HCEC 1CT (cell line): ENCODE measurements at places on chromosomes 3 and 15.

GRCh38 chr15:85722374-85723152 lies 72.2 kb downstream of the KLHL25 start:
- no peak for DNase-seq

- DNase-seq = no peak
Measured at GRCh38 chr15:31559786-31560185, 233.2 kb downstream of the KLF13 start.

DNA sequence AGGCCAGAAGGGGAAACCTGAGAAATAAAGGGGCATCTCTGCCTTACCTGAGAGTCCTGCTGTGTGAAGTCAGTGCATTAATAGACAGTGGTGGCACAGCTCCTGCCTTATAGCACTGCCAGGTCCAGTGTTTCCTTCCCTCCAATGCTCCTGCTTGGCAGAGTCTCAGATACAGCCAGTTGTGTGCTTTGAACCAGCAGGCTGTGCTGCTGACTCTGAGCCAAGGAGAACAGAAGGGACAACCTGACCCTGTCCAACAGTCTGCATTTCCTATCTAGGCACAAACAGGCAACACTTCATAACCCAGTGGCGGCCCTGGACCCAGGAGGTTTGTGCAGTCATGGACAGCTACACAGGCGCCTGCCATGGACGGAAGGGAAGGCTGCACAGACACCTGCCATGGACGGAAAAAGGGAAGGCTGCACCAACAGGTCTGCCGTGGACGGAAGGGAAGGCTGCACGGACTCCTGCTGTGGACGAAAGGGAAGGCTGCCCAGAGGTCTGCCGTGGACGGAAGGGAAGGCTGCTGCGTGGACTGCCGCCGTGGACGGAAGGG lies 33.9 kb upstream of the PLXNA1 start:
- no peak for DNase-seq

DNA sequence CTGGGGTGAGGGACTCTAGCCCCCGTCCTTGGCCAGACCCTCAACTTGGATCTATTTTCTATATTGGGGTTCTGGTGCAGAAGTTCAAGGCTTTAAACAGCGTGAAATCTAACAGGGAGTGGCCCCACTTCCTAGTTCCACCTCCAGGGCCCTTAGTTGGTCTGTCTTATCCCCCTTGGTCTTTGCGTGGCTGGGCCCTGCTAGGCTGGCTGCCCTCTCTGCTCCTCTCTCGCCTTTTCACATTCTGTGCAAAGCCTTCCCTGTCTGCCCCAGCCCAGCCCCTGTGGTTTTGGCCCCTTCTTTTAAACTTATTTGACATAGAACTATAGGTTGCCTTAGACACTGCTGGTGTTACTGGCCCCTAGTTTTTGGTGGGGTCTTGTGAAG lies 5.6 kb downstream of the PPCDC start:
- DNase-seq = no peak

- no peak for DNase-seq
Measured at GRCh38 chr3:64463981-64464380, 223.8 kb downstream of the ADAMTS9 start.

GRCh38 chr3:65262548-65262947 lies 574.7 kb upstream of the ADAMTS9 start:
- DNase-seq = no peak

GRCh38 chr3:16721494-16721893 lies 116.3 kb upstream of the DAZL start:
- no peak for DNase-seq

GRCh38 chr3:160876643-160877042 lies 120.6 kb downstream of the PPM1L start:
- no peak for DNase-seq

DNA sequence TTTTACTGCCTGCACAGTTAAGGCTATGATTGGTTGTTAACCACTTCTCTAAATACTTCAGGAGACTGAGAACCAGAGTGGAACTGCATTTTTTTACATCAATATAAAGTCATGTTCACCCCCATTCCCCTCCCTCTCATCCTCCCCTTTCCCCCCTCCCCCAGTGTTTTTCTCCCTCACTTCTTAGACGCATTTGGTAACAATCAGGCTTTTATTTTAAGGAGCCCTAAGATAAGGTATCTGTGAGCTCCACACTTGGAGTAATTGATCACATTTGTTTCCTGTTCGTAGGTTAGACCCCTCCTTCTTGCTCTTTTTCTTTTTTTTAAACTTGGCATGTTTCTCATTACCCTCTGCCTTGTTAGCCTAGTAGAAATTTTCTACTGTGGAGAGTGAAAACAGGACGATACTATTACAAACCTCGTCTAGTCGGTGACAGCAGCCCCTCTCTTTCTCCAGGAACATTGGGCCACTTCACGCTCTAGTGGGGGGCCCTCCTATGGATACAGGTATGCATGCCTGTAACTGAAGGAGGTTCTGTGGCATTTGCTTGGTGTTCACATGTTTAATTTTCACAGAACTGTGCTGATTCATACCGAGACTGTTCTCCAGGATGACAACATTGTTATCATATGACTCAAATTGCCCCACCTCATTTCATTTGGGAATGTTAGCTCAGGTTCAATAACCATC lies 314.4 kb downstream of the MECOM start:
- no peak for DNase-seq

GRCh38 chr15:70856884-70857561 lies 3.1 kb upstream of the LARP6 start:
- DNase-seq = peak; percentile 96

GRCh38 chr15:73442421-73442820 lies 543 bp upstream of the REC114 start:
- DNase-seq = no peak

- peak; percentile 54 for DNase-seq
Measured at GRCh38 chr3:4394048-4394447, 73.0 kb downstream of the SUMF1 start.

DNA sequence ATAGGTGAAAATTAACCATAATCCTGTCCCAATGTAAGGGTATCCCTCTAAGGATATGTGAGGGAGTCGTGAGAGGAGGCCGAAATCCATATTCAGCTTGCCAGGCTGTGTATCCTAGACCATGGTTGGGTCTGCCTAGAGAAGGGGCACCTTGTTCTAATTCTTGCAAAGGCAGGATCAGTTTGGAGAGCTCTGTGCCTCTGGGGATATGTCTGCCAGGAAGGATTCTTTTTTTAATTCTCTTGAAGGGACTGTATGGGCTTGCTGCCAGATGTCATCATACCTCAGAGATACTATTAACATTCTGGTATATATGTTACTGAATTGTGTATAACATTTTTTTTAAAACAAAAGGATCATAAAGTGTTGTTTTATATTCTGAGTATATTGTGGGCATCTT lies 2.4 kb downstream of the ATP1B3 start:
- peak; percentile 36 for DNase-seq

- no peak for DNase-seq
Measured at GRCh38 chr3:186466391-186466974, 77.7 kb downstream of the CRYGS start.

DNA sequence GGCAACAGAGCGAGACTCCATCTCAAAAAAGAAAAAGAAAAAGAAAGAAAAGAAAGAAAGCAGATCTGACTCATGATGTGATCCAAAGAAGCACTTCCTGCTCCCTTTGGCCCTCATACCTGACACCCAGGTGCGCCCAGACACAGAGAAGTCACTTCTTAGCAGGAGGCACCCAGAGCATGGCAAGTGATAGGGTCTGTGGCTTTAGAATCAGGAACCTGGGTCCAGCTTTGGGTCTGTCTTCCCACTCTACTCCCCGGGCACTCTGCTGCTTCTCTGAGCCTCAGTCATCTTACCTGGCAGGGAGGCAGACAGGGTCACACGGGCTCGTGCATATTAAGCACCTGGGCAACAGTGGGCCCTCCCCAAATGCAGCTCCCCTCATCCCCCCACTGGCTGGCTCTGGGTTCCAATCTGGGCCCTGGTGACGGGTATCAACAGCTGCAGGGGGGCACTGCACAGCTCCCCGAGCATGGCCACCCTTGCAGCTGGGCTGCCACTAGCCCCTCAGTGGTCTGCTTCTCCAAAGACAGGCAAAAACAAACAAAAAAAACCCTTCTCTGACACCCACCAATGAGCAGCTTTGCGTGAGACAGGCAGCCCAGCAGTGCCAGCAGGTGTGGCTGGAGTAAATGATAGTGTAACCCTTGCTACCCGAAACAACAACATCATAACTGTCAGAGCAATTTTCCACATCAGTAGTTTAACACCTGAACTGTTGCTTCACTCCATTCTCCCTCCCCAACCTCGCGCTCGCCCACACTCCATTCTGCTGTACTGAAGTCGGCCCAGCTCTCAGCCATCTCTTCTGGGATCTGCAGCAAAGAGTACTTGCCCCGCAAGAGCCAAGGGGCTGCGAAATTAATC lies 99.8 kb downstream of the MEGF11 start:
- no peak for DNase-seq

DNA sequence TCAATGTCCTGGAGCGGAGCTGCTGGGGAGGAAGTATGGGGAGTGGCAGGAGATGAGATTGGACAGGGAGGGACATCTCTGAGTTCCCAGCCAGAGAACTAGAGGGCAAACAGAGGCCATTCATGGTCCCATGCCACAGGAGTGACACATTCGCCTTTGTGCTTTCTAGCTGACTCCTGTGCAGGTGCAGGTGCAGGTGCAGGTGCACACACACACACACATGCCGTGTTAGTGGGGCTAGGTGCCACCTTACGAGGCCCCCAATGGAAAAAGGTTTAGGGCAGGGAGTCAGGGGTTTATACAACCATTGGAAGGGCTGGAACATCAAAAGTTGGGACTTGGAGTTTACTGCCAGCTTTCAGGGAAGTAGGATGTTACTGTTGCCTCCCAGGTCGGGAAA lies 52.0 kb downstream of the TPRA1 start:
- no peak for DNase-seq

GRCh38 chr15:56813995-56814394 lies 80.7 kb upstream of the ZNF280D start:
- DNase-seq = no peak

- DNase-seq = peak; percentile 5
Measured at GRCh38 chr3:33364531-33365128, 75.6 kb downstream of the UBP1 start.

DNA sequence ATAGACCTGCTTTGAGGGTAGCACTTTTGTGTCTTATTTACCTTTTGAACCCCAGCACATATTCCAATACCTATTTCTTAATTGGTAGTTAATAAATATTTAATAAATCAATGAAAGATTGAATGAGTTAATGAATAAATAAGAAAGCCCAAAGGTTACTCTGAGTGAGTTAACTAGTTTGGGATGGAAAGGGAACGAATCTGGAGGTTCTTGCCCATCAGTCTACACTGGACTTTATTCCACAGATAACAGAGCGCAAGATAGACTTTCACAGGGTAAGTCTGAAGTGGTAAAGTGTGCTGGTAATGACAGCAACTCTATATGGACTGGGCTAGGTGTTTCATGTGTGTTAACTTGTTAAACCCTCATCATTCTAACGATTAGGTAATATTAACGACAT lies 33.1 kb upstream of the MED12L start:
- no peak for DNase-seq

DNA sequence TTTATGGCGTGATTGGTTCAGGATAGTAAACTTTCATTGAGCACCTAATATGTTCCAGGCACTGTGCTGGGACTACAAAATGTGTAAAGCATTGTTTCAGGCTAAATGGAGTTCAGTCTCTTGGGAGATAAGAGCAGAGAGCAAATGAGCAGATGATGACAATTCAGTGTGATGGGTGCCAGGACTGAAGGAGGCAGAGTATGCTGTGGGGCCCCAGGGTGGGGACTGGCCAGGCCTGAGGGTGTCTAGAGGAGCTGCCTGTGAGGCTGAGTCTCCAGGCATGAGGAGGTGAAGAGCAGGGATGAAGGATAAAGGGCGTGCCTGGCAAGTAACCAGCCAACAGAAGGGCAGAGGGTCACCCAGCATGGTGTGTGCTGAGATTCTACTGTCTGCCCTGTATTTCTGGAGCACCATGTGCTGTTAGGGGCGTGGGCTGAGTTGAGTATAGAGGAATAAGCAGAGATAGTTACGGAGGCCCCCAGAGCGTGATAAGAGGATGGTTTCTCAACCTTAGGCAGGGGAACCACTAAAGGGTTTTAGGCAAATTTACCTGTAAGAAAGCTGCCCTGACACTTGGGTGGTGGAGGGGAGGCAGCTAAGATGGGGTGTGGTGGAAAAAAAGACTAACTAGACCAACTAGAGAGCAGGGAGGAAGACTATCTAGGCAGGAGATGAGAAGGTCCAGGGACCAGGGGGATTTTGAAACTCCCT lies 38.5 kb downstream of the EPHB1 start:
- no peak for DNase-seq

DNA sequence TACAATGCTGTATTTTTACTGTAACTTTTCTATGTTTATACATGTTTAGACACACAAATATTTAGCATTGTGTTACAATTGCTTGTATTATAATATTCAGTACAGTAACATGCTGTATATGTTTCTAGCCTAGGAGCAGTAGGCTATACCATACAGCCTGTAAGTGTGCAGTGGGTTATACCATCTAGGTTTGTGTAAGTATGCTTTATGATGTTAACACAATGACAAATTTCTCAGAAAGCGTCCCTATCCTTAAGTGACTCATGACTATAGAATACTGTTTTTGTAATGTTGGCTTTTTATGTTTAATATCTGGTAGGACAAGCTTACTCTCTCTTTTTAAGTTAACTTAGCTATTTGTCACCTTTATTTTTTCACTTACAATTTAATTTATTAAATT lies 127.5 kb upstream of the THRB start:
- DNase-seq = no peak

DNA sequence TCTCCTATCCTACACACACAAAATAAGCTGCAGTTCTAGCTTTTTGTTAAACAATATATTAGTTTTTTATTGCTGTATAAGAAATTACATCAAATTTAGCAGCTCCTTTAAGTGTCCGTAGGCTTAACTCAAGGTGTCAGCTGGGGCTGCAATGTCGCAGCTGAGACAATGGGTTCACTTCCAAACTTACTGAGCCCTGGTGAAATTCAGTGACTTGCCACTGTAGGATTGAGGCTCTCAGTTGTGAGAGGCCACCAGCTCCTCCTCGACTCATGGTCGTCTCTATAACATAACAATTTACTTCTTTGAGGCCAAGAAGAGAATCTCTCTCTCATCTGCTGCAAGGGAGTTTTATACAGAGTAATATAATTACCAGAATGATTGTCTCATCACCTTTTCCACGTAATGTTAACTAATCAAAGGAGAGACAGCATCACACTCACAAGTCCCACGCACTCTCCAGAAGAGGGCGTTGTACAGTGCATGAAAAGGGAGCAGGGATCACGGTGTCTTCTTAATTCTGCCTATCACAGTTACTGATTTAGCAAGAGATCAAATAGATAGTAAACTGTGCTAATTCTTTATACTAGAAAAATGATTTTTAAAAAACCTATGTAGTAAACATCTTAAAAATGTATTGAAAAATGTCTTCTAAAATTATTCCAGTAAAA lies 735.6 kb upstream of the GBE1 start:
- DNase-seq = no peak

DNA sequence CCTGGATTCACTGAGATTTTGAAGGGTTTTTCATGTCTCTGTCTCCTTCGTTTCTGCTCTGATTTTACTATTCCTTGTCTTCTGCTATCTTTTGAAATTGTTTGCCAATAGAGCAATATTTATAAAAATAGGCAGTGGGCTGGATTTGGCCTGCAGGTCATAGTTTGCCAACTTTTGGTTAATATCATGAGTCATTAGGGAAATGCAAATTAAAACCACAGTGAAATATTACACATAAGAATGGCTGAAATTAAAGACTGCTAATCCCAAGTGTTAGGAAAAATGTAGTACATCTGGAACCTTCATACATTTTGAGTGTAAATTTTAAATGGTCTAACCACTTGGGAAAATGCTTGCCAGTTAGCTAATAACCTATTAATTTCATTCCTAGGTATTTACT lies 56.3 kb downstream of the ABI3BP start:
- DNase-seq = peak; percentile 13

GRCh38 chr3:134163096-134163495 lies 87.6 kb downstream of the RYK start:
- no peak for DNase-seq

GRCh38 chr15:95091444-95091843 lies 860.1 kb downstream of the MCTP2 start:
- no peak for DNase-seq
